Hematopoietic multipotent progenitor cell (in vitro differentiated cells): ENCODE measurements at places on chromosomes 7 and 10. TPM values are rescaled to one million over a fixed set of nuclear protein-coding genes. Genes with fewer than 3 reads are reported as not detected.

The ADRA2A gene
- total RNA-seq, result 6.5 TPM

DNA sequence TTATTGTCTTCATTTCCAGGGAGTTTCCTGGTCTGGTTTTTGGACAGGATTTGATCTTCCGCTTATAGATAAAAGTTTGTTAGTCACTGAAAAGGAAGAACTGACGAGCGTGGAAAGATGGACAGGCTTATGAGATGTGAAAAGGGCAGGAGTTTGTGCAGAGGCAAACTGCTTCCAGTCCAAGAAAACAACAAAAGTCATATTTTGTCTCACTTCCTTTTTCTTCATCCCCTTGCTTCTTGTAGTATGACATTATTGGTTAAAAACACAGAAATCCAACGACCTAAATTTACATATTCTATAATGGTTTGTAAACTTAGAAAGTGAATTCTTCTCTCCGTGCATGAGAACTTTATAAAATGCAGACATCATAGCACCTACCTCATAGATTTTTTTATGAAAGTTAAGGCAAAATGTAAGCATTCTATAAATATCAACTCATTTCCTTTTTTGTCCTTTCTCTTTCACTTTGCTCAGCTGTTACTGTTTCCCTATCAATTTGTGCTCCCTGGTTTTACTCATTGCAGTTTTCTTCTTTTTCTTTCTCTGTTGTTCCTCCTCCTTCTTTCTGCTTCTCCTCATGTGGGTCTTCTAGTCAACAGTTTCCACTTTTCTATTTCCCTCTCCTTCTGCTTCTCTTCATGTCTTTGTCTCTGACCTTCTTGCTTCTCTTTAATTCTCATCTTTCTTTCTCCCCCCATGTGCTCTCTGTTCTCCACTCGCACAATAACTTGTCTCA is 370.2 kb downstream of the ARL4A start:
- no peak for DNase-seq

The FBXL13 gene
- total RNA-seq, result 1.3 TPM

GRCh38 chr10:78992333-78992732 is 76.4 kb upstream of the ZMIZ1 start:
- DNase-seq, result no peak

DNA sequence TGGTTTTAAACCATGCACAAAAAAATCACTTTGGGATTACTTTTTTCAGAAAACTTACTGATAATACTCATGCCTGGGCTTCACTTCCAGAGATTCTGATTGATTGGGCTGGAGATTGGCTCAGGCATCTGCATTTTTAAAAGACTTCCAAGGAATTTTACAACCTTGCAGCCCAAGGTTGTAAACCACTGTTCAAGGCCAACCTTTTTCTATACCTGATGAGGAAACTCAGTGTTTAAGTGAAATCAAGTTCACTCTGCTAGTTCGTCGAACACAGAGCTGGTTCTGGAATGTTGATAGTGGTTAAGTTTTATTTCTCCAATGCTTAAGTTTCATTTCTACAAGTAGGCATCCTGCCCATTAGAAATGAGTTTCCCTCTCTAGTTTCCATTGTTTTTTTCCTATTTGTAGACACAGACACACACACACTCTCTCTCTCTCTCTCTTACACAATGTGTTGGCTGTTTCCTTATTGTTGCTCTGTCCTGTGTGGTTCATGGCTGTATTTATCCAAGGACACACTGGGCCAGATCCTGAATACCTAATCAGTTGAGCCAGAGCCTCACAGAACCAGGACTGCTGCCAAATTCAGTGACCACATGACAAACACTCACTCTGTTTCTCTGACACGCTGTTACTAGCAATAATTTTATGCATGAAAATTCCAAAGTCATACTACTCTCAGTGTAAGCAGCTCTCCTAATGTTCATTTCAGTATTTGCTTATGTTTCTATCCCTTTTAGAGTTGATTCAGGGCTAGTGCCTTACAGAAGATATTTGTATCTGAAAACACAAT is 3.7 kb upstream of the IFIT1B start:
- no peak for DNase-seq

DNA sequence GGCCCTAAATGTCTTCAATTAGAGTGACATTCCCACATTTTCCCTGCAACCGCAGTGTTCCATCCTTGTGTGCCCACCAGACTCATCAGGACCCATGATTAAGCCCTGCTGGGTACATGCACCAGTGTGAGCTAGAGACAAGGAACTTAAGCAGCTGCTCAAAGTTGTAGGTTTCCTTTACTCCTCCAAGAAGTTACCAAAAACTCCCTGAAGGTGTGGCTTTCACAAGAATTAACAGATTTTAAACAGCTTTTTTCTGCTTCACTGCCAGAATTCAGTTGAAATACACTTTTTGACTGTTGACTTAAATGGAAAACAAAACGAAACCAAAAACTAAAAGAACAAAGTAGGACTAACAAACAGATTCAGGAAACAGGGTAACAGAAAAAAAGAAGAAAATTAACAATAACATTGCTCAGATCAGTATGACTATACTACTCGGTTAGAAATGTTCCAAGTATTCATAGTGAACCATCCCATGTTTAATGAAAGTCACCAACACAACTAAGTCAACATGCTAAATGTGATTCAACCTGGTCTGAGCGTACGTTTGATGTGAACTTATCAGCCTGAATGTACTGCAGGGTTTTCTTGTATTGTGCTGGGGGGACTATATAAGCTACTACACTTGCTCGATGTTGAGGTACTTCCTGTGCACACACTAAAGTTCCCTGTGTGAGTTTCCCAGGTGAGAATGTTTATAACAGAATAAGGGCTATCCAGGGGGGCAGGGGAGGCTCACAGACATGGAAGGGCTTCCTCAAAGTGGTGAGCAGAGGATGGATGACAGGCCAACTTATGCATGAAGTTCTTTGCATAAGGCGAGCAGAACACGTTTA is 22.2 kb downstream of the SLC37A3 start:
- DNase-seq, result no peak
